B cell (primary cell): ENCODE measurements at places on chromosomes 3 and 15.

- DNase-seq, result no peak
Observed at GRCh38 chr3:137011153-137011552, 53.4 kb downstream of the IL20RB start.

- DNase-seq, result no peak
Observed at GRCh38 chr15:81184188-81184587, 12.5 kb upstream of the IL16 start.

GRCh38 chr15:96324940-96325540 is 5.5 kb upstream of the NR2F2 start:
- no peak for DNase-seq

DNA sequence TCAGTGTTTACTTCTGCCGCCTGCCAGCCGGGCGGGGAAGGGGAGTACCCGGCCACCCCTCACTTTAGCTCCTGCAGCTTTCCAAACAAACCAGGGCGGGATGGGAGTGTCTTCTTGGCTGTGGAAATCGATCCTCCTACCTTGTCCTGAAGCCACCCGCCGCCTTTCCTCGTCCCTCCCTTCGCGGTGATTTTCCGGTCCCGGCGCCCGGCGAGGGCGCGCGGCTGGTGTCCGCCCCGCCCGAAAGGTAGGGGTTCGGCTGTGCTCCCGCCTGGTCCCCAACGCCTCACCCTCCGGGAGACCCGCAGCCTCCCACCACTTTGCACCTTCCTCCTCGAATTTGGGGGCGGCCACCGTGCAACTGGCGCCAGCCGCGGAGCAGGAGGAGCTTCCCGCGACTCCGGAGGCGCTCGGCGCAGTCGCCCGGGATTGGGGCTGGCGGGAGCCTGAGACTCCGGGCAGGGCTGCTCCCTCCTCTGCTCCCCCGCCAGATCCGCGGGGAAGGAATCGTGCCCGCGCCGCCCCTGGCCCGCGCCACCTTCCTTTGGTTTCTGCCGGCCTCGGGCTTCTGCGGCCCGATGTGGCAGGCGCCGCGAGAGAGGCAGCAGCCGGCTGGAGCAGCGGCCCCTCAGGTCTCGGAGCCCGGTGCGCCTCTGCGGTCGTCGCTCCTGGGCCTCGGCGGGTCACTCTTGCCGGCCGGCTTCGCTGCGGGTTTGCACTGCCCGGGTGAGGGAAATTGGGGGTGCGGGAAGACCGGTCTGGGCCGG is 30.7 kb upstream of the ST3GAL6 start:
- peak; percentile 6 for DNase-seq
